ENCODE measurements at places on chromosomes 3 and 15.
A peak's percentile ranks its signal among the peaks of the same experiment; 100 is the strongest.

- DNase-seq = peak; percentile 83
These were observed 76.9 kb upstream of the ST8SIA2 start for GRCh38 chr15:92316586-92317295.

GRCh38 chr3:112384769-112385168 lies 51.8 kb downstream of the CD200 start:
- DNase-seq = no peak

GRCh38 chr3:98806521-98806920 lies 43.4 kb downstream of the ST3GAL6 start:
- no peak for DNase-seq

DNA sequence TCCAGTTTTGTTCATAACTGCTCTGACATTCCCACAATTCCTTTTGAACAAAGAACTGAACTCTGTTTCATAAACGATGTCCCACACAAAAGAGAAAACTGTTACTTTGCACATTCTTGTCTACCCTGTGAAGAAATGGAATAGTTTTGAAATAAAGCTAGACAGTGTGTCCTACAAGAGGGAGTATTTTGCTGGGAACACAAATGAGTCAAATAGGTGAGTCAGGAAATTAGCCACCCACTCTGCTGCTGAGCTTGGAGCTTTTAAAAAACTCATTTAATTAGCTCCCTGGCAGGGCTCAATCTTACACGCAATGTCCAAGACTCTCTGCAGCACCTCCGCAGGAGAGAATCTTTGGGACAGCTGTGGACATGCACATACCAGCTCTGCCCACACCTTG lies 193.4 kb downstream of the SLC9A9 start:
- no peak for DNase-seq

- no peak for DNase-seq
These were observed 6.2 kb downstream of the RGMA start for GRCh38 chr15:93082861-93083260.

- no peak for DNase-seq
These were observed 54.6 kb upstream of the FLNB start for GRCh38 chr3:57953576-57953975.

DNA sequence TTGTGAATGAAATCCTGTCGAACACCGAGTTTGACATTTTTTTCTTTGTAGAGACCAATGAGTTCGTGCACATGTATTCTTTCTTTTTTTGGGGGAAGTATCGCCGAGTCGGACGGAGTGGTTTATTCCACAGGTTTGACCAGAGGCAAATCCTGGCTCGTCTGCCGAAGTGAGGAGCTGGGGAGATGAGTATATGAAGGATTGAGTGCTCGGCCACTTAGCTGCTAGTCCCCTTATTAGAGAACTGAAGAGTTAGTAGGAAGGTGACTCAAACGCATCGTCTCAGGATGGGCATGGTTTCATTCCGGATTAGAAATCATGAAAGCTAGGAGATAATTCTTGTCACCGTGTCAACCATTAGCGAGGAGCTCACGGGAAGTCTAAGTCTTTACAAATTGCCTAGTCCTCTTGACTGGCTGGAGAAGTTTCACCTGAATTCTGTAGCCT lies 154.7 kb upstream of the GOLIM4 start:
- DNase-seq = peak; percentile 27
